ENCODE measurements at places on chromosomes 1 and 21.

- no peak for DNase-seq
These were observed 214.6 kb downstream of the DUSP10 start for GRCh38 chr1:221527302-221527701.

DNA sequence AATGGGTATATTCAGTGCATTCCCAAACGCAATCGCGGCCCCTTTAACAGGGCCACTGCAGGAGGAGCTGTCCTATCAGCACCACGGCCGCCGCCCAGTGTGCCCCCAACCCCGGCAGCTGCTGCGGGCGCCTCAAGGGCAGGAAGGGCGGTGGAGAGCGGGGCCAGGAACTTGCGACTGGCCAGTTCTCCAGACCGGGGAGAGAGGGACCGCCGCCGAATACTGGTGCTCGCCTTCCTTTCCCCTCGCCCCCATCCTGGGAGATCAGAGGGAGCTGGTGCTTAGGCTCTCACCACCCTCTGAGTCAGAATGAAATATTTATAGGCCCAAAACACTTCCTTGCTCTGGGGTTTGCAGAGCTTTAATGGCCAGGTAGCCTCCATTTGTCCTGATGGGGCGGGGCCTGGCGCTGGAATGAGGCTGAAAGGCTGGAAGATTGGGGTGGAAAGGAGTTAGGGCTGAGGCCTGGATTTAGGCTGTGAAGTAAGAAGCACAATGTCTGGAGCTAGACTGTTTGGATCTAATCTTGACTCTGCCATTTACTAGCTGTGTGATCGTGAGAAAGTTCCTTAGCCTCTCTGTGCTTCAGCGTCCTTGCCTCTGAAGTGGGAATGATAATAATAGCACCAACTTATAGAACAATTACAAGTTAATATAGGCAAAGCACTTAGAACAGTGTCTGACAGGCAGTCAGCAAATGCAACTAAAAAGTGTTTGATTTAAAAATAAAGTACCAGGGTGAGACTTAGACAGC lies 75.5 kb downstream of the NAV1 start:
- DNase-seq, result no peak

GRCh38 chr1:61238359-61238665 lies 156.0 kb downstream of the NFIA start:
- no peak for DNase-seq

DNA sequence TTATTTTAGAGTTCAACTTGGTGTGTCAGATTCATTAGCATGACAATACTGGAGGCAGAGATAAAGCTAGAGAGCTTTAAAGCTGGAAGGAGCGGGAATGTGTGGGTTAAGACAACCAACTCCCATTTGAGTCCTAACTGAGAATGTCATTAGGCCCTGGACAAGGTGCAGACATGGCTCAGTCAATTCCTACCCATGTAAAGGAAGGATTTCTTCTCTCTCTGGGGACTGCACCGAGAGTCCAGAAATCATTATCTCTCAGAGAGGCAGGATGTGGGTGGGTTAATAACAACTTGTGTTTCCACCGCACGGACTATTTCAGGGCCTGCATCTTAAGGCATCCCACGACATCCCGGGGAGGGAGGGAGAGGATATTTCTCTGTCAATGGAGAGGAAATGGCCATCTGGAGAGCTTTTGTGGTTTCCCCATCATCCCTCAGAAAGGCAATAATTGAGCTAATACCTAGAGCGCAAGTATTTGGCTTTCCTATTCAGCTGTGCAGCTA lies 46.7 kb upstream of the SARS1 start:
- DNase-seq, result no peak

DNA sequence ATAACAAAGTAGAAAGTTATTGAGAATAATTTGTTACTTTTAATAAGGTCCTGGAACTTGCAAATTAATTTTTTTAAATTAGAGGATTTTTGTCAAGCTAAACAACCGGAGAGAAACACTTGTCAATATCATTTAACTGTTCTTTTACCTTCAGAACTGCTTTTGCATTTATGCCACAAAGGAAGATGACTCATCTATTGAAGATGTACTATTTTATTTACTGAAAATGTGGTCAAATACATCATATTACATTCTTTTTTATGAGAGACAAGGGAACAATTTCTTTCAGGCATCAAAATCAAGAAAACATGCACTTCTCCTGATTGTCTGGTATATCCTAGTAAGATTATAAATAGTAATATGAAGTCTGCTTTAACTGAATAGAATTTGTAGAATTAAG lies 558.2 kb upstream of the PRMT6 start:
- DNase-seq, result no peak

DNA sequence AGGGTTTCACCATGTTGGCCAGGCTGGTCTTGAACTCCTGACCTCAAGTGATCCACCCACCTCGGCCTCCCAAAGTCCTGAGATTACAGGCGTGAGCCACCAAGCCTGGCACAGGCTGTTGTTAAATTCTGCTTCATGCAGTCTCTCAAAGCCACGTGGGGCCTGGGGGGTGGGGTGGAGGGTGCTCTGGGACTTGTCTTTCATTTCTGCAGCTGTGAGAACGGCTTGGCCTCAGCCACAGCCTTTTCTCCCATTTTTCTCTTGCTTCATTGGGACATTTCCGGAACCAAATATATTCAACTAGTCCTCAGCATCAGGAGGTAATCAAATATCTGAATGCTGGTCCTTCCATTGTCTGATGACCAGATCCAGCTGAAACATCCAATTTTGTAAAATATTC lies 27.6 kb upstream of the KCNE2 start:
- no peak for DNase-seq

- no peak for DNase-seq
These were observed 6.6 kb downstream of the H6PD start for GRCh38 chr1:9240914-9241820.

- DNase-seq, result peak; percentile 78
These were observed 3.5 kb upstream of the PEAR1 start for GRCh38 chr1:156889802-156890580.

- DNase-seq, result no peak
These were observed 14.8 kb downstream of the ALX3 start for GRCh38 chr1:110055493-110056284.

DNA sequence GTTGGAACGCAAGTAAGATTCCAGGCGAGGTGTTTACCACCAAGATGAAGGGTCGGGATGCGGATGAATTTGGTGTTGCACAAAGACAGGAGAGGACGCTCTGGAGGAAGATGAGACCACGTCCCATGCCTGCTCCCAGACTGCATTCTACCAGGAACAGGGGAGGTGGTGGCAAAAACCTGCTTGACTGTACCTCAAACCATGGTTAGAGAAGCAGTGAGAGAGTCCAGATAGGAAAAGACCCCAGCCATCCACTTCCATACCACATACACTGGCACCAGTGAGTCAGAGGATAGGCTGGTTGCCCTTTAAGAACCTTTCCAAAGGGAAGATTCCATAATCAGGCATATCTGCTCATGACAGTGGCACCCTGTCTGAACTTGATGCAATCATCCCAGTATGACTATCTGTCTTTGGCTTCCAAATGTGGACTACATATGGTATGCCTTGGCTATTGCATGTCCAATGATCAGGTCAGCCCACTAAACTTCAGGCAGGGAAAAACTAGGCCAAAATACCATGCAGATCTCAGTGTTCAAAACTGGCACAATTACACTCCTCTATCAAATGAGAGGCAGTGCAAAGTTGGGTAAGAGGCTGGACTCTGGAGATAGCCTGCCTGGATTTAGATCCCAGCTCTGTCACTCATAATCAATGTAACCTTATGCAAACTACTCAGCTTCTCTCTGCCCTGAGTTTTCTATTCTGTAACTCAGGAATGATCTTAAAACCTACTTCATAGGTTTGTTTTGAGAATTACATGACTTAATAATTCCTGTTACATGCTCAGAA lies 20.6 kb downstream of the NPR1 start:
- no peak for DNase-seq

- DNase-seq, result no peak
These were observed 2.2 kb downstream of the C1QA start for GRCh38 chr1:22638476-22639234.

GRCh38 chr1:7219031-7219430 lies 433.8 kb downstream of the CAMTA1 start:
- peak; percentile 87 for DNase-seq

GRCh38 chr1:184865831-184866230 lies 108.5 kb downstream of the NIBAN1 start:
- no peak for DNase-seq

GRCh38 chr1:12143631-12144155 lies 23.1 kb upstream of the TNFRSF1B start:
- DNase-seq, result peak; percentile 7

DNA sequence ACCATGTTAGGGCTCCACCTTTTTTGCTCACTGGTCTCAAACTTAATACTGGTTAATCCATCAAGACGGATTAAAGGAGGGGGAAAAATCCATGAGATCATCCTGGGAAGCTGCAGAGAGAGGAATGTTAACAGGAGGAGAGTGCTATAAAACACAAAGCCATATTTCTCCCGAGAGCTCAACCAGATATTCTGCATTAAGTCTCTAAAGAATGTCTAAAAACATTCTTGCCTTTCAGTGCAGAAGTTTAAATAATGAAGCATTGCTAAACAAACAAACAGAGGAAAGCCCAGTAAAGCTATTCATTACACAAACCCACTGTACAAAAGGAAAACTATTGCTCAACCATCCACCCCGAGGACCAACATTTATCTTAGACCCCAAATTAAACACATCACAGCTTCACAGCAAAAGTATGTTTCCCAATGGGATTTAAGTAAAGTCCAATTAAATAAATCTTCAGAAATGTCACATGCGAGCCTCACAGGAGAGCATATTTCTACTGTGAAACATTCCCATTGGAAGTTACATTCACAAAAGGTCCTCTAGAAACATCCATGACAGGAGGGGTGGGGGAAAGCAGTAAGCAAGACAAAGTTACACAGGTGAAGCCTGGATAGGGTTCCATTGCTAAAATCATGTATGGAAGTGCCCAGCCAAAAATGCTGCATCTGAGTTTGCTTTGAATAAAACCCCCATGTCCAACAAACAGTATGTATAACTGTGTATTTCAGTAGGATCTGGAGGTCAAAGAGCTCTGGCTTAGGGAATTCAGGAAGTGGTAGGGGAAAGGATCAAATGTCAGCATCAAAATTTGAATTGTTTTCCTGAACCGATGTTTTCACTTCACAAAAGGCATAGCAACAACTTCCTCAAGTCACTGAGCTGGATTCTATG lies 23.3 kb downstream of the DUSP10 start:
- no peak for DNase-seq

GRCh38 chr1:159211331-159212136 lies 6.9 kb downstream of the ACKR1 start:
- DNase-seq, result peak; percentile 41

- peak; percentile 21 for DNase-seq
These were observed 71.0 kb downstream of the SIK1 start for GRCh38 chr21:43355925-43356289.

- peak; percentile 92 for DNase-seq
These were observed 90.1 kb downstream of the PLXNA2 start for GRCh38 chr1:208154040-208154439.

DNA sequence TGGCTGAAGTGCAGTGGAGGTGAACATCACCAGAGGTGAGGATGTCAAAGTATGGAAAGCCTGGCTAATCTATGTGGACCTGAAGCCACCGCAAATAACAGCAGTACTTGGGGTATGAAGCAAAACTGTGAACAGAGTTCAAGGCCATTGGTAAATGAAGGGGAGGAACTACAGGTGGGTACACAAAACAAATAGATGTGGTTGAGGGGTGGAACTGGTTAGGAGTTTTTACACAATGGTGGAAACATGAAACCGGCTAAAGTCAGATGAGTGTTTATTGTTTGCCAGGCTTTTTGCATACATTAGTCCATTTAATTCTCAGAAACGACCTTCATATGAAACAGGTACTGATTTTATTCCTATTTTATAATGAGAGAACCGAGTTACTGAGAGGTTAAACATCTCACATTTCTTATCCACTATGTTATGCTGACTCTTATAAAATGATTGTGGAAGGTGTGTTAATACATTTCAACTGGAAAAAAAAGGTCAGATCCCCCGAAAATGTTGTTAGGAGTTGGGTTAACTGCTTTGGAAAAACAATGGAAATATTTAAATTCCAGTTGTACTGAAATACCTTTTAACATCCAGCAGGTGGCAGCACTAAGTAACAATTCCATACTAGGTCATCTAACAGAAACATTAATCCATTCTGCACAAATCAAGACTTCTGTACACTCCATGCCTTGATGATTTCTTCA lies 44.3 kb upstream of the GTF2B start:
- DNase-seq, result peak; percentile 30

DNA sequence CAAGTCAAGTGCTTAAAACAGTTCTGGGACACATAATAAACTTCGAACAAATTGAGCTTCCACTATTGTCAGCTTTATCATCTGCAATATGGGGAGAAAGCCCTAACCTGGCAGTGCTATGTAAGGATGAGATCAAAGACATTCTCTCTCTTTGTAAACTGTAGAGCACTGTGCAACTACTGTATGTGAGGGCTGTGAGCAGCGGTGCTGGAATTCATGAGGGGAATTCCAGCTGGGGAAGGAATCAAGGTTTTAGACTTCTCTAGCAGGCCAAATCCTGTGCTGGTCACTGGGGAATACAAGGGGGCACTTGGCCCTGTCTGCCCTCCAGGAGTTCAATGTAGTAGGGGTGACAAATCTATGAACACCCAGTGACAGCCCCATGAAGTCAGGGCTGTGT lies 9.3 kb downstream of the FAM151A start:
- no peak for DNase-seq

- DNase-seq, result no peak
These were observed 114.9 kb downstream of the SEC16B start for GRCh38 chr1:177854951-177855350.

DNA sequence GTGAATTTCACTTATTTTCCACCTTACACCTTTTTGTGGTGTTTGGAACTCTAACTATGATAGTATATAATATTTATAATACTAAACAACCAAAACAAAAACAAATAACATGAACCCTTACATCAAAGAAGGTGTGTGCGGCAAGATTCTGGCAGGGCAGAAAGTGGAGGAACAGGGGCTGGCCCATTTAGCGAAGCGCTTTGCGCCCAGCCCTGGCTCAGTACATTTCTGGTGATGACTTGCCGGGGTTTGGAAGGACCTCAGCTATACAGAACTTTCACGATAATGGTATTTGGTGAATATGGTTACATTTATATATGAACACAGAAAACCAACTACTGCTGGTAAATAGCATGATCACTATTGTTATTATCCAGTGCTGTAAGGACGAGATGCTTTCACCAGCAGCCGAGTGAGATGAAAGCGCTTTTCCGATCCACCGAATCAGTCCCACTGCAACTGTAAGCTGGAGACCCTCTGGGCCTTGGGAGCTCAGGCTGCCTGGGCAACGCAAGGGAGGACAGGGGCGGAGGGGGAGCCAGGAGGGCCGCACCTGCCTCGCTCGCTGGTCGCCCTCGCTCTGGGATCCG lies 63.9 kb downstream of the CD247 start:
- no peak for DNase-seq

GRCh38 chr1:200707116-200707515 lies 31.6 kb upstream of the CAMSAP2 start:
- no peak for DNase-seq
